Aorta (tissue), 5 donors: ENCODE measurements at places on chromosomes 4 and X. TPM values are rescaled to one million over a fixed set of nuclear protein-coding genes. Genes with fewer than 3 reads are reported as not detected.
A peak's percentile ranks its signal among the peaks of the same experiment; 100 is the strongest.

DNA sequence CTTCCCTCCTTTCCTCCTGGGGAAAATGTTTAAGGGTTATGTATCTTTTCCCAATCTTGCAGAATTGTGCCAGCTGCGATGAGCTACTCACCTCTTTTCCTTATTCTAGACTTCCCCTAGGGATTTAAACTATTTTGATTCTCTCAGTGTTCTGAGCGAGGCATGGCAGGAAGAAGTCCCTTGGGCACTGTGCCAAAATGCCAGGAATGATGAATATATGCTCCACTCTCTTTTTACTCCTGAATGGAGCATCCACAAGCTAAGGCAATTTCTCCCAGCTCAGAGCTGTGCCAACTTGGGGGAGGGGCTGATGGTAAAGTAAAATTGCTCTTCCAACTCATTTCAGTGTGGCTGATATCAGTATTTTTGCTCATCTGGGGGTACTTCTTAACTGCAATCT lies 4.0 kb upstream of the C4orf17 start:
- DNase-seq = no peak

DNA sequence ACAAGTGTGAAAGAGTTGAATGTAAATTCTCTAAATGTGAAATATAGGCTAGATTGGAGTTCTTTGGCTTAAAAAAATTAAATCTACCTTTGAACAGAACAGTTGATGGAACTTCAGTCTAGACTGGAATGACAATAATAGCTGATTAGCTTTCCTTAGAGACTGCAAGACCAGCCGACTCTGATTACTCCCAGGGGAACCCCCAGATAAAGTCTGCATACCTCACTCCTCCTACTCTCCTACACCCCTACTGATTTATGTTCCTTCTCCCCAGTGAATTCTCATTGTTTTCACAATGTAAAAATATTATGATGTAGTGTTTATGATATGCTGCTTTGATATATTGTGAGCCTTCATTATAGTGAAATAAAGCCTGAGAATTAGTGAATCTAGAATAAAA lies 241.3 kb downstream of the CFAP299 start:
- no peak for DNase-seq

DNA sequence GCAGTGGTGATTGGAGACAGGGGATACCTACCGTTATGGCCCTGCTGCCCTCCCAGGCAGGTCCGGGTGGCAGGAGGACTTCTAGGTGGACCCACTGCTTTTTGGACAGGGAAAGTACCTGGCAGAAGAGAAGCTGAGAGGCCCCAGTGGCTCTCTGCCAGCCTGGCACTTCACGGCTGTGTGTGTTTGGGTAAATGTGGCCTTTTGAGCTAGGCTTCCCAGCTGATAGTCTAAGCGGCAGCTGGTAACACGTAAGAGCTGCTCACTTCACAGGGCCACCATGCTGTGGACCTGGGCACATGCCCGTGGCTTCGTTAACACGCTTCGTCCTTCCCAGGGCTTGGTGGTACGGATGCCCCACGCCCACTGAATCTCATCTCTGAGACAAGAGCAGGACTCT lies 92.0 kb upstream of the CLCN4 start:
- no peak for DNase-seq

- no peak for DNase-seq
Observed at GRCh38 chr4:107689912-107690587, 30.0 kb downstream of the PAPSS1 start.

DNA sequence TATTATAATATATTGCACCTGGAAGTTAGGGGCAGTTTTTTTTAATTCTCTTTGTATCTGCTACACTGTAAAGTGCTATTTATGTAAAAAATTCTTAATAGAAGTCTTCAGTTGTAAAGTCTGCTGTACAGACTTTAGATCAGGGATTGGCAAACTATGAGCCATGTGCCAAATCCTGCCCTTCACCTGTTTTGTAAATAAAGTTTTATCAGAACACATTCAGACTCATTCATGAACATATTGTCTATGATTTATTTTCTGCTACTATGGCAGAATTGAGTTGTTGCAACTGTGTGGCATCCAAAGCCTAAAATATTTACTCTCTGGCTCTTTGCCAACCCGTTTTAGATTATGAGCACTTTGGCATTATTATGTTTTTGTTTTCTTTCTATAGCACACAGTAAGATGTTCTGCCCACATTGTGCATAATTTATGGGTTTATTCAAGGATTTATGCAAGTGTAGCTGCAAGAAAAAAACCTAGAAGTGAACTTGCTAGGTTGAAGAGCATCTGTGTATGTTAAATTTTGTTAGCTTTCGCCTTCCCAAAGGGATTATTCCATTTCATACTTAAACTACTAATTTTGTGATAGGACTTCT lies 56.9 kb downstream of the CLCN3 start:
- DNase-seq = no peak

DNA sequence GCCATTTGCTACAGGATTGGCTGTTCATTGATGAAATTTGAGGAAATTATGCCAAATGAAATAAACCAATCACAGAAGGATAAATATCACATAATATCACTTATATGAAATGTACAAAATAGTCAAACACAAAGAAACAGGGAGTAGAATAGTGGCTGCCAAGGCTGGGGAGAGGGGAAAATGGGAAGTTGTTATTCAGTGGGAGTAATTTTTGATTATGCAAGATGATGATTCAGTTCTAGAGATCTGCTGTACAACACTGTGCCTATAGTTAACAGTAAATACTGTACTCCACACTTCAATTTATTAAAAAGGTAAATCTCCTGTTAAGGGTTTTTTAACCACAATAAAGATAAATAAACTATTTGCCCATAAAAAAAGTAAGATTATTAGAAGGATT lies 101.1 kb downstream of the TMA16 start:
- DNase-seq = no peak

GRCh38 chr4:156968479-156968984 lies 3.1 kb downstream of the PDGFC start:
- DNase-seq = peak; percentile 77

Gene HERC5
- 10.3 TPM for polyA plus RNA-seq

- no peak for DNase-seq
Observed at GRCh38 chr4:6118201-6118600, 82.1 kb downstream of the JAKMIP1 start.

Gene OTC
- 29.6 TPM for polyA plus RNA-seq

Gene TRIM60
- polyA plus RNA-seq = not detected

DNA sequence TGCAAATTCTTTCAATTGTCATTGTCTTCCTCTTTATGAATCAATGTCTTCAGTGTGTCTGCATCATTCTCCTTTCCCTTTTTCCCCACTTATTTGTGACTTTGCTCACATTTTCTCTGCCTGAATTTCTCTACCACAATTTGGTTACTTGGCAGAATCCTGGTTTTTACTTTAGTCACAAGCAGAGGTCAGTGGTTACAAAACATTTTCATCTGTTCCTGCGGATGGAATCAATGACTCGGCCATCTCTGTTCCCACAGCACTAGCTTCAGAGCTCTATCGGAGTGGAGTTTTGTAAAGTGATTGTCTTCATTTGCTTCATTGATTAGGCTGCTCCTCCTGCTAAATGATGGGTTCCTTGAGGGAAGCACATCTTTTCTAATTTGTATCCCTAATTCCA lies 501.3 kb upstream of the AADAT start:
- no peak for DNase-seq

- no peak for DNase-seq
Observed at GRCh38 chr4:93152491-93152890, 676.1 kb upstream of the ATOH1 start.

GRCh38 chrX:53294024-53294648 lies 12.8 kb upstream of the IQSEC2 start:
- no peak for DNase-seq

GRCh38 chrX:30612250-30612655 lies 34.7 kb upstream of the TASL start:
- no peak for DNase-seq

Gene EVC2
- 2.1 TPM for polyA plus RNA-seq

DNA sequence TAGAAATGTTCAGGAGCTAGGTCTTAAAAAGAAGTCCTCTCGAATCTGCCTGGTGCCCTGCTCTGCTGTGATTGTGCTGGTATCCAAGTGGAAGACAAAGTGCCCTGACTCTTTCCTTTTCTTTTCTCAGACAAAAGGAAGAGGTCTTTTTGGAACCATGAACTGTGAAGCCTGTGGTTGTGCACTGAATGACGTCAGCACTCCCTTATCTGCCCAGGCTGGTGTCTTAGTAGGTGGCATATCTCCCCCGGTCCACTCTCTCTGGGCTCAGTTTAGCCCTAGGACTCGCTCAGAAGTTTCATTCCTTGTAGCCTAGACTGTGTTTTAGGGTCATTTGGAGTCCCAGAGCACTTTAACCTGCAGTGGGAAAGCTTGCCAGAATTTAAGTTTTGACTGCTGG lies 400.3 kb upstream of the CT83 start:
- no peak for DNase-seq

GRCh38 chr4:139014371-139015268 lies 961 bp upstream of the NOCT start:
- no peak for DNase-seq

Gene RPS6KA3
- 7.9 TPM for polyA plus RNA-seq

Gene CT83
- polyA plus RNA-seq = not detected

DNA sequence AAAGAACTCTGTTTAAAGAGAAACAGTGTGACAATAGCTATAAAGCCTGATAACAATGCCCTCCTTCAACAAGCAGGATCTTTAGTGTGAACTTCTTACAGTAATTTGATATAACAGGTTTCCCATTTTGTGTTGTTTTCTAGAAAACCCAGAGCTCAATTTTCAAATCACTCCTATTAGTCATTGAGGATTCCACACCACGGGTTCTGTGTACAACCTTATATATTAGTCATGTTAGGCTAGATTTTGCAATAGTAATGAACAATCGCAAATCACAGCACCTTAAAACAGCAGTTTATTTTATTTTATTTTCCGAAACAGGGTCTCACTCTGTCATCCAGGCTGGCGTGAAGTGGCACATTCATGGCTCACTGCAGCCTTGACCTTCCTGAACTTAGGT lies 1020.9 kb upstream of the INTU start:
- no peak for DNase-seq

DNA sequence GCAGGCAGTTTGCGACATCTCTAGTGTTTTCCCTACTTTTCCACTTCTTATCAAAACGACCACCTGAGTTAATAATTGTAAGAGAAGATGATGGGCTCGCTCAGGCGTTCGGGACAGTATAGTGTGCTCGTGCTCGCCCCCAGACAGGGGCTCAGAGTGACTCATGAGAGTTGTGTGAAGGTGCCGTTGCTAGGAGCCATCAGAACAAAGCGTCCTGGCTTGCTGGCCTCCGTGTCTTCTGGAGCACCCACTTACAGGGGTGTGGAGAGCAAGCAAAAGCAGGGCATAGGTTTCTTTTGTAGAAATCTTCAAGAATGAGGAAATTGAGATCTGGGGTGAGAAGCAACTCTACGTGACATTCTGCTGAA lies 73.0 kb upstream of the ADGRG2 start:
- no peak for DNase-seq

DNA sequence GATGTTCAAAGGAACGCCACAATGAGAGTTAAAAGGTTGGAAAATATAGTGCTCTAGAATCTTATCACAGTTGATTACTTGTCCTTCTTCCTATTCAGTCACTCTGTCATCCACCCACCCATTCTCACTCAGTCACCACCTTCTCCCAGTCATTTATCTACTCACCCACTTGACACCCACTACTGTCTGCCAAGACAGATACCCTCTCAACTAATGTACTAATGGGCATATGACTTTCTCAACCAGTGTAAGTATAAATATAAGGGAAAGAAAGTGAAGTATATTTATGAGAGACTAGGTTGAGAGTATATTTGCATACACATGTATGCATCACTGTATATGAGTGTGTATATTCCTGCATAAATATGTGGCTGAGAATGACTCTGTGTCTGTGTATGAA lies 20.0 kb downstream of the MID2 start:
- DNase-seq = no peak

- no peak for DNase-seq
Observed at GRCh38 chr4:162422312-162422711, 258.5 kb upstream of the FSTL5 start.

- DNase-seq = no peak
Observed at GRCh38 chr4:109441862-109442458, 8.3 kb downstream of the SEC24B start.

GRCh38 chrX:74467656-74468055 lies 46.4 kb downstream of the SLC16A2 start:
- no peak for DNase-seq

DNA sequence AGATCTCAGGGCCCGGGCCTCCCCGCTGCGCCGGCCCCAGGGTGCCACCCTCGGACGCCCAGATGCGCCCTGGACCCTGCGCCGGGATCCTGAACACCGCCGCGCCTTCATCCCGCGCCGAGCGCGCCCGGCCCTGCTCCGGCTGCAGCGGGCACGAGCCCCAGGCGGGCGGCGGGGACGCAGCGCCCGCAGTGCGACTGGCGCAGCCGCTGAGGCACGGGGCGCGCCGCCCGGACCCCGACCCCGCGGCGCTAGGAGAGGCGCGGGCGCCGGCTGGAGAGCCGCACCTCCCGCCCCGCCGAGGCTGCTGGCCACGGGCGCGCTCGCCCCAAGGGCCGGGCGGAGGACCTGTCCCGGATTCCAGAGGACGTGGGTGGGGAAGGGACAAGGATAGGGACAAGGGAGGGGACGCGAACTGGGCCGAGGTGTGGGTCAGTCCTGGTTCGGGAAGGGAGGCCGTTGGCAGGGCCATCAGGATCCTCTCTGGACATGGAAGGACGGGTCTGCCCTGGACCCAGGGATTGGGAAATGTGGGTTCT lies 1.1 kb downstream of the ZFYVE28 start:
- DNase-seq = no peak

Gene CHIC1
- 4.5 TPM for polyA plus RNA-seq

Gene ZNF732
- polyA plus RNA-seq = 0.18 TPM

DNA sequence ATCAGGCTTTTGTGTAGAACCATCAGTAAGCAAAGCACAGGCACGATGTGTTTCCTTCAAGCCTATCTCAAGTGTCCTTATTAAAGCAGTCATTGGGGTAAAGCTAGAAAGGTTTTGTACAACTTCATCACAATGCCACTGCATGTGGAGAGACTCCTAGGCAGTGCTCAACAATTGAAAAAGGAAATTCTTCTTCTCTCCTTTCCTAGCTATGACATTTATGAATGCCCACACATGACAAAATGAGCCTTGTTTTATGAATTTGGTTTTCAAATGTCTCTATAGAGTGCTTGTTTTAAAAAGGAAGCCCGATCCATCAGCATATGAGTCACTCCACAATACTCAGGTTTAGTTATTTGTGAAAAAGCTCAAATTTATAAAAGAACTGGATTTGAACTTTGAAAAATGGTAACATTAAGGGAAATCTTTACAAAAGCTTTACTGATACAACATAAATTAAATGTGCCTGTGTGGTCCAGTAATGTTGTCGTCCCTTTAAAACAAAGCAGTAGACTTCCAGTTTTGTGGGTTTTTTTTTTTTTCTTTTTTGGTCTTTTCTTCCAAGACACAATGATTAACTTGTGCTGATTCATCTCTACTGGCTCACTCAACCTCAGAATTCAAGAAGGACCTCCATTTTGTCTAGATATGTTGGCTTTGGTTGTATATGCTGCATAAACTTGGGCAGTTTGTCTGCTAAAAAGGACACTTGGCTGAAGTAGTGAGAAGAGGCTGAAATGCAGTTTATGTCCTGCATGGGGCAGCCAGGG lies 273.8 kb downstream of the GASK1B start:
- DNase-seq = no peak

DNA sequence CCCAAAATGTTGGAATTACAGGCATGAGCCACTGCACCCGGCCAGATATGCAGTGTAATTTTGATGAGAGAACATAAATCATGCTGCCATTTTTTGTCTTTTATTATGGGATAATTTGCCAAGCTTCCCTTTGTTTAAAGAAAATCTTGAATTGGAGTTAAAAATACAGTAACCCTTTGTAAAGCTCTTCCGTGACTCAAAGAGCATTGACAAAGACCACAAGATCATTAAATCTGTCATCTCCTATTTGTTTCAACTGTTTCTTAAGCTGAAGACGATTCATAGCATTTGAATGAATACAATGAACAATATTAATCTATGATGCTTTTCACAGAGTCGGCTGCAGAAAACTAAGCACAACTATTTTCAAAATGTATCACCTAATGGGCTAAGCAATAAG lies 132.6 kb downstream of the ANAPC4 start:
- DNase-seq = no peak
